HEK293T (cell line): ENCODE measurements at places on chromosomes 7 and 10.

DNA sequence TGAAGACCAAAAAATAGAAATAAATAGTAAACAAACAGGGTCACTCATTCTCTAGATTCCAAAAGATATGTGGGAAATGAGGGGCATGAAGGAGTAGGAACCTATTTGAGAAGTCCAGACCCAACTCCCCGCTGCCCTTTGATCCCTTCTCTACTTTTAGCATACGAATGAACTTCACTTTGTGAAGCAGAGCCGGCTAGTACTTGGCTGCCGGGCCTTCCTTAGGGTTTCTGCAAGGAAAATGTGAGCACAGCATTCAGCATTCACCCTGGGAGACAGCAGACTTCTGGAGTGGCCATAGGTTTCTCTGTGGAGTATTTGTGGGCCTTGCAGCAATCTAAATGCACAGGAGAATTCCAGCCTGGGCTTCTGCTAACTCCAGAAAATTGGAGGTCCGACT is 76.3 kb upstream of the PRKAR2B start:
- no peak for DNase-seq

DNA sequence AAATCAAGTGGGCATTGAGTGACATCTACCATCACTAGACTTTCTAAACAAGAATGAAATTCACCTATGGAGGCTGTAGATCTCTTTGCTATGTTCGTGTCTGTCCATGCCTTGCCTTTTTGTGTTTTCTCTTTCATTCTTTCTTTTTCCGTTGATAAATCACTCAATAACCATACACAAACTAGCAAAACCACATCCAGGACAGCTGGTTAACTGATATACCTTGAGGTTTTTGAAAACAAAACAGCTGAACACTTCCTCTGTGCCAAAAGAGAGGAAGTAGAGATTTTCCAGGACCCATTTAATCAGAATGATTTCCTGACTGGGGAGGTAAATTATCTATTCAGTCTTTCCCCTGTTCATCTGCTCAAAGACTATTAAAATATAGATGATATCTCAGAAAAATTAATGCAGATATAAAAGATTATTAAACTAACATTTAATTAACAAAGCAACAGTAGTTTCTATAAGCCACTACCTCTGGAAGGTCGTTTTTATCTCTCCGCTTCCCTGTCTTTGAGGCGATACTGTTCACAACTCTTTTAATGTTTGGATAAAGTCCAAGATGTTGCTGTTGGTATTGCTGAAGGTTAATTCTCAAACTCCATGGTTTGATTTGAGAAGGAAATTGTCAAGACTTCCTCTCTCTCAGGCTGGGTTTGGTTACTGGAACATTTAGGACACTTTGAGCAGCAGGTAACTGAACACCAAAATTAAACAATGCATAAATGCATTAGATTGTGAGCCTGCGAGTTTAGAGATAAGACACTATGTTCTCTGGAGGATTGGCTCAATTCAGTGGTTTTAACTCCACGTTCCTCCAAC is 24.4 kb upstream of the C10orf67 start:
- no peak for DNase-seq

DNA sequence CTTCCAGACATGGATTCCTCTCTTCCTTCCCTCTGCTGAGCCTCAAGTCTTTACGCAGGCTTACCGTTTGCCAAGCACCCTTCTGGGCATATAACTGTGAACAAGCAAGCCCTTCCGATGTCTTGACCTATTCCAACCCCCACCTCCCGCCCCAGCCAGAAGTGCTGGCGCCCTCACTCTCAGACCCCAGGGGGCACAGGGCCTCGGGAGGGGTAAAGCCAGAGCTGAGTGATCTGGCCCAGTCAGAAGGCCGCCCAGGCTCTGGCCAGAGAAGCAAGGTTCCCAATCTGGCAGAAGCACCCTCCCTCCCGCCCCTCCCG is 1.2 kb downstream of the PRRT4 start:
- DNase-seq = no peak

DNA sequence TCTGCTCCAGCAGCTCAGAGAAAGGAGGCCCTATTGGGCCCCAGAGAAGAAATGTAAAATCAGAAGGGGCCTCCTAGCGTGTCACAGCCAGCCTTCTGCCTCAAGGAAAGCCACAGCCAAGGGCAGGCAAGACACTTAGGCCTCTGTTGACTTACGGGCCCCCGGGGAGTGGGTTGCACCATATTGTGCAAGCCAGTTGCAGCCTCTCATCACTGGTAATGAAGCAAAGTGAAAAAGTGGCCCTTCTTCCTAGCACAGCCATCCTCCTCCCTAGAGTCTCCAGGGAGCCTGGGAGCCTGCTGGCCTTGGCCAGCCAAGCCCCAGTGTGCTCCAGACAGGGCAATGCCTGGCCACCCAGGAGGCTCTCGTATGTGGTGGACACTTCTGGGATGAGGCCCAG is 56.2 kb upstream of the GDF10 start:
- DNase-seq = no peak

GRCh38 chr7:19224951-19225350 is 79.7 kb upstream of the FERD3L start:
- no peak for DNase-seq

DNA sequence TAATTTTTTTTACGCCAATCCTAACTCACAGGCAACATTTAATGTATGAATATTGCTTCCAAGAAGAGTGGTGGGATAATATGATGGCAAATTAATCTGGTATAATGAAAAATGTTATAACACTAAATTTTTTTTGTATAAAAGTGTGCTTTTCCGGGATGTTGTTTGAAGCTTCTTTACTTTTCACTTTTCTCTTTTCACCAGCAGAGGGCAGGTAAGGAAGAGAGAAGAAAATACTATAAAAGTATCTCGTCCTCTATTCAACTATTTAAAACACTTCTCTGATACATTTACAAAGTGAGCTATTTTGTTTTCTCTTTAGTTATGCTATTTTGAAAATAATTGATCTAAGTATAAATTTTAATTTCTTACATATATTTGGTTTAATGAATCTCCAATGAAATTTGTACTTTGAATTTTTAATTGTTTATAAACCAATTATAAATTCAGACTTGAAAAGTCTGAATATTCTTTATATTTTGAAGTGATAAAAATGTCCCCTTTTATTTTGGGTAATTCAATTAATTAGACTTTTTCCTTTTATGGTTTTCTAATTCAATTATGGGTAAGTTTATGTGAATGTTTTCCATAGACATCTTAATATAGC is 20.7 kb upstream of the CFTR start:
- no peak for DNase-seq

- DNase-seq = no peak
Observed at GRCh38 chr10:33781606-33782395, 447.3 kb upstream of the NRP1 start.

- DNase-seq = no peak
Observed at GRCh38 chr10:124069341-124070264, 23.8 kb downstream of the CHST15 start.

- DNase-seq = no peak
Observed at GRCh38 chr10:48939790-48940325, at the start of gene LRRC18. TSS of gene LRRC18 (minus strand) at chr10:48939840. CDS start at chr10:48914155, 25,685 bp downstream.

DNA sequence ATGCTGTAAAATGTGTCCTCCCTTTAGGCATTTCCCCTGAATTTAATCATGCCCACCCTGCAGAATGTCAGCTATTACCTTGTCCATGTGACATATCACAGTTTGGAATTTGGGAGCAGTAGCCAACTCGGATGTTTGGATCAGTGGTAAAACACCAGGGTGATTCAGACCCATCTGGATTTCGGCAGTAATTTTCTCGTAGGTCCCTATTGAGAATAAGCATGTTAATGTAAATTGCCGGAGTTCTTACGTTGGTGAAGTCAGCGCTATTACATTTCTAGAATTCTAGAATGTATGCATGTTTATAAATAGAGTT is 44.1 kb downstream of the HGF start:
- no peak for DNase-seq

DNA sequence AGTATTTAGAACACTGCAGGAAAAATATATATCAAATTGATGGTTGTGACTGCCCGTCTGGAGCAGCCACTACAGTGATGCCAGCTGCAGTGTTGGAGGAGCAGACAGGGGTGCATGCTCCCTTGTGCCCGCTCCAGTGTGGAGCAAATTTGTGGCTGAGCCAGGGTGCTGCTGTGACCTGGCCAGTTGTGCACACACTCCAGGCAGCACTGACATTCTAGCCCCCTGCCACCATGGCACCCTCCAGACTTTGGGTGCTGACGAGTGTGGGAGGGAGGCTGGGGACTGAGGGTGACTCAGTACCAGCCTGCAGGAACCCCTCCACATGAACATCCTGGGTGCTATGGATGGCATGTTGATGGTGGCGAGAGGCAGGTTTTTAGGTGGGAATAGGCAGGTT is 160.0 kb upstream of the PCDH15 start:
- DNase-seq = no peak

GRCh38 chr7:98186452-98187137 is 24.6 kb upstream of the BHLHA15 start:
- DNase-seq = no peak
